ENCODE measurements at places on chromosomes 5 and 9. TPM values are rescaled to one million over a fixed set of nuclear protein-coding genes. Genes with fewer than 3 reads are reported as not detected.

Gene GLRA1
- total RNA-seq, result not detected

DNA sequence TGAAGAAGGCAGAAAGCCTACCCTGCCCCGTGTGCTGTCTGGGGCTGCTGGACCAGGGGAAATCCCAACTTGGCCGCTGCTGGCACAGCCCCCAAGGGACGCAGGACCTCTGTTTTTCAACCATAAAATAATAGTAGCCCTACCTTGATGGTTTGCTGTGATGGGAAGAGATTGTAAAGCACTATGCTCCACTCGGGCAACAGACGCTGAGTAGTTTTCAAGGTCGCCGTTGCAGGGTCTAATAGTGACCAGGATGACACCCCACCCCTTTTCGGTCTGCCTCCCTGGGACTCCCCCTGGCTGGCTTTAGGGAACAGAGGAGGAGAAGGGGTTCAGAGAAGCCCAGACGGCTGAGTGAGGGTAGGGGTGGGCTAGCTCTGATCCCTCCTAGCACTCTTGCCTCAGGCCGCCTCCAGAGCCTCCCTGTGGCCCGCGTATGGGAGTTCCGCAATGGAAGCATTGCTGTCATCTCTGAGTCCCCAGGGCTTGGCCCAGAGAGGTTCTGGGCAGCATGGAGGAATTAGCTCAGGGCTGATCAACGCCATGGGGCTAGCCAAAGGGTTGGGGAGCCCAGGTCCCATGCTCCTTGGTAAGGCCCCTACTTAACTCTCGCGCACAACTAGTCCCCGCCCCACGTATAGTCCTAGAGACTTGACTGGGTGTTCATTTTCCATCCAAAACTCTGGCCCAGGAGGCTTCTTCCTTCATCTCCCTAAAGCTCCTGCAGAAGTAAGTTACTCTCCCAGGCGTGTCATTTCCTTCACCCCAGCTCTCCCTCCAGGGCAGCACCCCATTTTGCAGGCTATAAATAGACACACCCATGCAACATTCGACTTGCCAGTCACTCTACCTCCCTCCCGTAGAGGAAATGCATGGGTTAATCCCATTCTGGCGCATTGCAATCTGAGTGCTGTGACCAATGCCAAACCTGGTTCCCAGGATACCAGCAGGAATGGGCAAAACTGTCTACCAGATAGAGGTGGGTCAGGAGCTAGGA, 1.1 kb upstream of the IRF1 start:
- DNase-seq, result peak; percentile 72

GRCh38 chr5:62059960-62060359, 246.0 kb upstream of the KIF2A start:
- no peak for DNase-seq

DNA sequence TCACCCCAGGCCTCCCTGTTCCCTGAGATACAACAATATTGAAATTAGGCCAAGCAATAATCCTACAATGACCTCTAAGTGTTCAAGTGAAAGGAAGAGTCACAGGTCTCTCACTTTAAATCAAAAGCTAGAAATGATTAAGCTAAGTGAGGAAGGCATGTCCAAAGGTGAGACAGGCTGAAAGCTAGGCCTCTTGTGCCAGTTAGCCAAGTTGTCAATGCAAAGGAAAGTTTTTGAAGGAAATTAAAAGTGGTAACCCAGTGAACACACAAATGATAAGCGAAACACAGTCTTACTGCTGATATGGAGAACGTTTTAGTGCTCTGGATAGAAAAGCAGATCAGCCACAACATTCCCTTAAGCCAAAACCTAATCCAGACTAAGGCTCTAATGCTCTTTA, 39.8 kb downstream of the PTAR1 start:
- no peak for DNase-seq

- DNase-seq, result no peak
These were observed 184.5 kb downstream of the FBN2 start for GRCh38 chr5:128353441-128354107.

DNA sequence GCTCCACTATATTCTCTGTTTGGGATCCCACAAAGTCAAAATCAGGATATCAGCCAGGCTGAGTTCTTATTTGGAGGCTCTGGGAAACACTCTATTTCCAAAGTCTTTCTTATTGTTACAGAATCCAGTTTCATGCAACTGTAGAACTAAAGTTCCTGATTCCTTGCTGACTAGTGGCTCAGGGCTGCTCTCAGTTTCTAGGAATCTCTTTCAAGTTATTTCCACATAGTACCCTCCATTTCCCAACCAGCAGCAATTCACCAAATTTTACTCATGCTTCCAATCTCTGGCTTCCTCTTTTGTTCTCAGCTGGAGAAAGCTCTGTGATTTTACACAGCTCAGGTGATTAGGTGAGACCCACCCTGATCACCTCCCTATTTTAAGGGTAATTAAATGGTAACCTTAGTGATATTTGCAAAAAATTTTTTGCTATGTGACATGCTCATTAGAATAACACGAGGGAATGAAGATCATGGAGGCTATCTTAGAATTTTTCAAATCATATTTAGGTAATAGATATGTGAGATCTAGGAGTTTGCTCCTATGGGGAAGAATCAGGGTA, 794.9 kb upstream of the ARRDC3 start:
- no peak for DNase-seq

Gene ATP10B
- 1.4 TPM for total RNA-seq

DNA sequence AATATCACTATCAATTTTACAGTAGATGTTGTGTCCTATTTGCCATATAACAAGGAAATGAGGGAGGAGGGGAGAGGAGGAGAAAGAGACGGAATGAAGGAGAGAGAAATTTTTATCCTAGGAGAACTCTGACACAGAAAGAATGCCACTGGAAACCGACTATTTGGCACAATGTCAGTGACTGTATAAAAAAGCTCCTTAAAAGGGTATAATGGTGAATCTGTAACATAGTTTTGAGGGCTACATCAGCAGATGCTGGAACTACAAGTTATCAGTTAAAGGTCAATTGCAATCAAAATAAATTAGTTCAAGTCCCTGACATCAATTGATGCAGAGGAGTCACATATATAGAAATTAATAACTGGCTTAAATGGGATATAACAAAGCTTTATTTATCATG, 5.7 kb downstream of the EDIL3 start:
- DNase-seq, result no peak

DNA sequence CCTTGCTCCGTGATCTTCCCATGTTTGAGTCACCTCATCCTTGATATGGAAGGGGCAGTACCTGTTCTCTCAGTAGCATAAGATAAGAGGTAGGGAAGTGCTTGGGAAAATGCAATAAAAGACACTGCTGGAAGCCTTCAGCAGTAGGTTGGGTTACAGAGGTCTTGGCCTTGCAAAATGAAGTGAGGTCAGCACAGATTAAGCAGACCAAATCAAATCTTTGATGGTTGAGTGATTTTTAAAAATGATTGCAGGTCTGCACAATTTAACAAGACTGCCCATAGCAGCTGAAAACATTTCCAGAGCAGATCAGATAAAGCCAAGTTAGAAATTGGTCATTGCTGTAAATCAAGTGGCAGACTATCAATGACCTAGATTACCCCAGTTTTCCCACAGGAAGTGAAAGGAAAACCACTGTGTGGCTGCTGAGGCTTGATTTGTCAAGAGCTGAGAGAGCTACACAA, 32.9 kb downstream of the PALM2AKAP2 start:
- no peak for DNase-seq

Gene RC3H2
- 47.1 TPM for total RNA-seq

DNA sequence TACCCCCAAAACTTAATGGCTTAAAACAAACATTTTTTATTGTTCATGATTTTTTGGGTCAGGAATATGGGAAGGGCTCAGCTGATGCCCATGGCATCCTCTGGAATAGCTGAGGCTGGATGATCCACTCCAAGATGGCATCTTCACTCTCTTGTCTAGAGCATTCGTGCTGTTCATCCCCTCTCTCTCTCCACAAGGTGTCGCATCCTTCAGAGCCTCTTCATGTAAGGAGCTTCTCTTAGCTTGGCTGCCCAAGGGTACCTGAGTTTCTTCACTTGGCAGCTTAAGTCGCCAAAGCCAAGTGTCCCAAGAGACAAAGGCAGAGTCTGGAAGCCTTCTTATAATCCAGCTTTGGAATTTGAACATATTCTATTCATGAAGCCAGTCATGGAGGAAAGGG, 294.7 kb downstream of the CHSY3 start:
- no peak for DNase-seq

- no peak for DNase-seq
These were observed 85.1 kb downstream of the MACROH2A1 start for GRCh38 chr5:135313946-135314345.

Gene NOXA1
- 1.4 TPM for total RNA-seq

Gene TMEM252
- not detected for total RNA-seq

DNA sequence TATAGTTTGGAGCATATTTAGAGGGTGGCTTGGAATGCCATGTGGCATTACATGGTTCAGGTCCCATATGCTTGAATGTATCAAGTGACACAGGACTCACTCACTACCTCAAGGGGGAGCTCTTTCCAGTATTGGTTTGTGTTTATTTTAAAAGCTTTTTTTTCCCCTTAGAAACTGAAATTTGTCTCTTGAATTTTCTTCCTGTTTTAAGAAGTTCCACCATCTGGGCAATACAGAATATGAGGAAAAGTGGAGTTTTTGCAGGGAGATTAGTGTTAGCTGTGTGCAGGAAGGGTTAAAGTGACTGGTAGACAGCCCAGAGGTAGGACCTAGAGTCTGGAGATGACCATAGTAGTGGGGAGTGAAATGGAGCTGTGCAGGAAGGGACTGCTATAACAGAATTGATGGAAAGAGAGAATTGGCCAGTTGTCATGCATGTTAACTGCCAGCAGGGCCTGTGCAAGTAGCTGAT, 36.6 kb downstream of the CTNNA1 start:
- DNase-seq, result no peak

GRCh38 chr5:25892211-25892610, 1146.2 kb downstream of the CDH9 start:
- DNase-seq, result no peak

GRCh38 chr5:21574961-21575360, 1278.2 kb downstream of the CDH12 start:
- no peak for DNase-seq

Gene LCN12
- total RNA-seq, result not detected

Gene NUTM2F
- not detected for total RNA-seq

Gene MAMDC2
- 167 TPM for total RNA-seq

Gene SPATA31A3
- not detected for total RNA-seq

Gene RIOK2
- 28.0 TPM for total RNA-seq

Gene RASA1
- total RNA-seq, result 30.0 TPM

DNA sequence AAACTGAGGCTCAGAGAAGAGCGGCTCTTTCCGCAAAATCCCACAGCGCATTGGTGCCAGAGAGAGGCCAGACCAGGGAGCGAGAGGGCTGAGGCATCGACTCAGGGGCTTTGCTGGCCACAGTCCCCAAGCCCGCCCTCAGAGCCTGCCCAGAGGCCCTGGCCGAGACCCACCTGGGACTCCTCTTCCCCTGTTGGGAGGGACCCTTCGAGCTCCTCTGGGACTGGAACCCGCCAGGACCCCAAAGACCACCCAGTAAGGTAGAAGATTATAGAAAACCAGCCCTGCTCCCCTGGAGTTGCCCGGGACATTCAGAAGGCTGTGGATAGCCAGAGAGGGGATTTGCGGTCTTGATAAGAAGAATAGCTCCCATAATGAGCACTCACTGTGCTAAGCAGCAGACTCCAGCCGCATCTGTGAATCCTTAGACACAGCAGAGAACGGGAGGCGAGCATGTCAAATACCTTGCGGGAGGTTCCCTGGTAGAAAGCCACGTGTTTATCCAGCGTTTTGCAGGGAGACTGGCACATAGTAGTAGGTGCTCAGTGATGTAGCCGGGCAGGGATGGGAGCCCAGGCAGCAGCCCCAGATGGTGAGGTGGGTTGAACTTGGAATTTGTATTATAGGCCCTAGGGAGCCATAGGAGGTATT, 651 bp upstream of the AK1 start:
- peak; percentile 64 for DNase-seq

DNA sequence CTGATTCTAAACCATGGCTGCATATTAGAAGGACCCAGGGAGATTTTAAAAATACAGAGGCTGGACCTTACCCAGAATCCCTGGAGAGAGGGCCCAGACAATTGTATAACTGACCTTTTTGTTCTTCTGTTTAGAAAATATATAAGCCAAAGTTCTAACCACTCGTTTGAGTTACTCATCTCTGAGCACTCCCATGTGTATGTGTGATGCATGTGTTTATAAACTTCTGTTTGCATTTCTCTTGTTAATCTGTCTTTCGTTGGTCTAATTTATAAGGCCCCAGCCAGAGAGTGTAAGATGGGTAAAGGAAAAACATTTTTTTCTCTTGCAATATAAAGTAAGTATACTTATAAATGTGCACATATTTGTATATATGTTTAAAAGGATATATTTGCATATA, 443.9 kb downstream of the ZNF608 start:
- DNase-seq, result no peak

GRCh38 chr5:107634981-107635848, 35.5 kb downstream of the EFNA5 start:
- no peak for DNase-seq

GRCh38 chr9:131310833-131311554, 21.5 kb downstream of the PLPP7 start:
- DNase-seq, result no peak

- no peak for DNase-seq
These were observed 414.8 kb upstream of the SLC30A5 start for GRCh38 chr5:68679041-68679440.

GRCh38 chr5:10733426-10733825, 27.6 kb downstream of the DAP start:
- no peak for DNase-seq

GRCh38 chr9:134544388-134545214, 97.0 kb upstream of the COL5A1 start:
- peak; percentile 82 for DNase-seq

Gene CER1
- not detected for total RNA-seq

GRCh38 chr5:62689599-62690368, 111.2 kb downstream of the LRRC70 start:
- no peak for DNase-seq

DNA sequence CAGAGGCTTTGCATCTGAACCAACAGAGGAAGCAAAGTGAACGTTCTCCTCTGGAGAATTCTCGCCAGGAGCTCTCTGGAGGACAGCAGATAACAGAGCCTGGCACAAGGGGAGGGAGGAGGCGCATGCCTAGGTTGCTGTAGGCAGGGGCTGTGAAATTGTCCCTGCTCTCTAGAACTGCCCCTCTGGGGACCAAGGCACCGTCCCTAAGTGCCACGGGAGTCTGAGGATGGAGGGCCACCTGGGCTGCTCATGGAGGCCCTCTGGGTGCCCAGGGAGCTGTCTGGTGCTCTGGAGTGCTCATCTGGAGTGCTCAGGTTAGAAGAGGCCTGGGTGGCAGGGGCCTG, 77.6 kb downstream of the CACNA1B start:
- no peak for DNase-seq

All from sigmoid colon (tissue), 7 donors.